Renal cortical epithelial cell (primary cell): ENCODE measurements at places on chromosomes 11 and 22. TPM values are rescaled to one million over a fixed set of nuclear protein-coding genes. Genes with fewer than 3 reads are reported as not detected.

Gene ZNHIT2
- total RNA-seq, result 8.3 and 14.2 TPM in 2 replicates

Gene LDHAL6A
- not detected in 2 replicates for total RNA-seq

GRCh38 chr11:39365809-39366436 lies 2093.5 kb downstream of the LRRC4C start:
- DNase-seq, result peak; percentile 43

DNA sequence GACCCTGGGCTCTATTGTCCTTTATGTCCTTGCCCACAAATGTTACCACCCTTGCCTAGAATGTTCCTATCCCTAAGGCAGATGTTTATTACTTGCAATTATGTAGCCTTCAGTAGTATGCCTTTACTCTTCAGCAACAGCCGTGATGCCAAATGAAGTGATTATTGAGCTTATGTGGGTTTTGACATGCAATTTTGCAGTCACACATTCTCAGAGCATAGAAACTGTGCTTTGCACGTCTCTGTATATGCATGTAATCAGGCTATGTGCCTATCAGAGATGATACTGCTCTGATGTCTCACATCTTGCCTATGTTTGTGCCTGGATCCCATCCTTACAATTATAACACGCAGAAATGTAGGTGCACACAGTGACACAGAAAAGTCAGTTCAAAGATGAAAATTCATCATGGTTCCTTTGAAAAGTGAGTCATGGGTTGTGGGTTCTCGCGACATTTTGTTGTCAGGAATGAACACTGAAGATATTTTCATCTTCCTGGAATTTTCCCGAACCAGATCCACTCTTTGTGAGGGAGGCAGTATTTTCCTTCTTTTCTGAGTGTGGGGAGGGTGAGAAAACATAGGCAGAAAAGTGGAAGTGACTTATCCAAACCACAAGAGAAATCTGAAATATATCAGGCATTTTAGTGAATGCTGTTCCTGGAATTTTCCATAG lies 81.1 kb downstream of the BMAL1 start:
- DNase-seq, result no peak

Gene C11orf86
- total RNA-seq, result not detected in 2 replicates

Gene TRIM49C
- not detected in 2 replicates for total RNA-seq

DNA sequence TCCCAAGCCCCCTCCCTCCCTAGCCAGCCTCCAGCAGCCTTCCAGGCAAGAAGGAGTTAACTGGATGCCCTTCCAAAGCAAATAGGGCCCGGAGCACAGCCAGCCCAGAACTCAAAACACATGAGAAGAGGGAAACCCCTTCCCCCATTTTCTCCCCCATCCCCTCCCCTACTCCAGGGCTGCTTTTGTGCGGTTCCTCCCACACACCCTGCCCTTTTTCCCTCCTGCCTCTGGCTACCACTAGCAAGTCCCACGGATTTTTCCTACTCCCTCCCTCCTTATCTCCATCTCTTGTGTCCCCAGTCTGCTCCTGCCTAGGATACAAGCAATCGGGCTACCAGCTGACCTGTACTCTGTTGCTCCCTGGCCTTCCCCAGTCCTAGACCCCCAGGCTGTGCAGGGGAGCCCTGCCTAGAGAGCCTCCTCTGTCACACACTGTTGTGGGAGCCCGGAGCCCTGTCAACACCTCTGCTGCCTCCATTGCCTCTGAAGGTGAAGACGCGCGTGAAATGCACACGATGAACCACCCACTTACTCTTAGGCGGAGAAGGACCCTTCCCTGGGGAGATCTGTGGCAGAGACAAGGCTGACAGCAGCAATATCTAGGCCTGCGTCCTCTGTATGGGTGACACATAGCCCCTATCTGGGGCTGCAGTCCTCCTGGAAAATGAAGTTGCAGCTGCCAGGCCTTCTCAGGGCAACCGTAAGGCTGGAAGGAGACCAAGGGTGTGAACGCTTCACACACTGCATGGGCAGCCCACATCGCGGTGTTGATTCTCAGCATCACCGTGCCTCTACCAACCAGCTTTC lies 282.8 kb downstream of the MN1 start:
- no peak for DNase-seq

DNA sequence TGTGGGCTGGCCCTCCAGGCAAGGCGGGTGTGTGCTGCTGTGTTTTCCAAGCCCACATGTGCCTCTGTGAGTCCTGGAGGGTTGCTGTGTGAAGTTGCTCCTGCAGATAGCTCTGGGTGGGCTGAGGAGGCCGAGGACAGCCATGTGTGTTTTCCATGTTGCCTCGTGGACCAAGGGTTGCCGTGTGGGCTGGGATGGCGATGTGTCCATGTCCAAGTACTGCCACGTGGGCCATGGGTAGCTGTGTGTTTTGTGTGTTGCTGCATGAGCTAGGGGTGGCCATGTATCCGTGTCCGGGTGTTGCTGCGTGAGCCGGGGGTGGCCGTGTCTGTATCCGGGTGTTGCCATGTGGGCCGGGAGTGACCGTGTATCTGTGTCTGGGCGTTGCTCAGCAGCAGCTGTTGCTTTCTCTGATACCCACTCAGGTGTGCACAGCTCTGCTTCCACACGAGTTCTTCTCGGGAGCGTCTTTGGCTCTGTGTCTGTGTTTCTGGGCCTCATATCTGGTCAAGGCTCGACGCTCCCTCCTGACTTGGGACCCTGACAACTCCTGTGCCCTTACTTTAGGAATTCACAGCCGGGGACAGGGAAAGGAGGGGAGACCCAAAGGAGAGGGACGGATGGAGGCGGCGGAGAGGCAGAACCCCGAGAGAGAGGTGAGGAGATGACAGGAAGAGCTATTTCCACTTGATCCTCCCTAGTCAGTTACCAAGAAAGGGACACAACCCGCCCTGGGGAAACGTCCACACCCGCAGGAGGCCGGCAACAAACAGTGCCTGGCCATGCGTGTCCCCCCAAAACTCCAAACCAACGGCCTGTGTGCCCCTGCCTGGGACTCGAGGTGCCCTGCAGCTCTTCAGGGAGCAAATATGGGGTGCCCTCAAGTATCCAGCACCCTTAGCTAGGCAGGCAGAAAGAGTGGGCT lies 83.1 kb downstream of the PHF21B start:
- DNase-seq, result no peak

GRCh38 chr22:48772286-48772907 lies 1055.3 kb downstream of the BRD1 start:
- DNase-seq, result no peak

Gene CTSF
- total RNA-seq, result 6.6 and 46.7 TPM in 2 replicates

- no peak for DNase-seq
Measured at GRCh38 chr11:1934335-1935155, 12.6 kb upstream of the MRPL23 start.

DNA sequence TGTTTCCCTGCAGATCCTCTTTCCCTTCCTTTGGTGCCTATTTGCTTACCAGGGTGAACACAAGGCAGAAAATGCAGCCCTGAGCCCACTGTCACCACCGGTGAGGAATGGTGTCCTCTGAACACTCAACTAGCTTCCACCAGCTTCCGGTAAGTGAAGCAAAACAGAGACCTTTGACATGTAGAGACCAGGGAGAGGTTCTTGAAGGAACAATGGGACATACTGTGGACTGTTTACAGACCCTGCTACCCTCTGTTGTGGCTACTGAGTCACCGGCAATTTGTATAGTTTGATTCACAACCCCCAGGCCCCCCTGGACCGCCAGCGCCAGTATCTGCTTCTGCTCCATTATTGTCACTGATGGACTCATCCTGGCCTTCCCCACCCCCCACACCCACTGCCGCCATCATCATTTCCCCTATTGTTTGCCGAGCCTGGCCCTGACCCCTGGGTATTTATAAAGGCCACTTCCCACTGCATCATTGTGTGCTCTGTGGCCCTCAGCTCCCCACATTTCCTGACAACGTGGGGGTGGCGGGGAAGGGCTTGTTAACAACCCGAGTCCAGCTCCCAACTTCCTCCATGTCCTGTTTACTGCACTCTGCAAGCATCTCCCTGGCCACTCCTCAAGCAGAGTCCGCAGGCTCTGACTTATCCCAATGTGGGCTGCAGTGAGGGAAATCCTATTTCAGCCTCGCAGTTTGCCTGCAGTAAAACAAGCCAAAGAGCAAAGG lies 252.9 kb downstream of the ETS1 start:
- peak; percentile 53 for DNase-seq
